ENCODE measurements at places on chromosomes 7 and 10. TPM values are rescaled to one million over a fixed set of nuclear protein-coding genes. Genes with fewer than 3 reads are reported as not detected.

Gene ABCA13
- under 0.01 TPM for total RNA-seq

Gene SGPL1
- total RNA-seq, result 33.1 TPM

Gene WNT16
- 7.4 TPM for total RNA-seq

Gene EN2
- 0.98 TPM for total RNA-seq

Gene RNF32
- total RNA-seq, result not detected
